ENCODE measurements at places on chromosomes 1 and 21.

GRCh38 chr1:200659269-200659668 lies 10.4 kb downstream of the DDX59 start:
- DNase-seq: no peak

DNA sequence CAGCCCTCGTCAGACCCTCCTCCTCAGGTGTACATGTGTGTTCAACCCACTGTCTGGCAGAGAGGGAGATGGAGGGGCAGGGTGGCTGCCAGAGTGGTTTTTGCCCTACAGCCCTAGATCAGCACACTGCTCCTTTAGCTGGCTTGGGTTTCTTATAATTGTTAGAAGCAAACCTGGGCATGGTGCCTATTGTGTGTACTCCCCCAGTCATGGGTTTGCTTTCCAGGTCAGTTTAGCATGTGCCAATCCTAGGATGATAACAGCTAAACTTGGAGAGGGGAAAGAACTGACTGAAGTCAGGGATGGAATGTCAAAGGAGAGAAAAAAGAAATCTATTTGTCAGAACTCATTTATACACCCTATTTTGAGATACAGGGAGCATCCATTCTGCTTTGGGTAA lies 63.3 kb downstream of the UCK2 start:
- no peak for DNase-seq

- DNase-seq: no peak
Measured at GRCh38 chr1:79741720-79742421, 735.3 kb upstream of the ADGRL4 start.

DNA sequence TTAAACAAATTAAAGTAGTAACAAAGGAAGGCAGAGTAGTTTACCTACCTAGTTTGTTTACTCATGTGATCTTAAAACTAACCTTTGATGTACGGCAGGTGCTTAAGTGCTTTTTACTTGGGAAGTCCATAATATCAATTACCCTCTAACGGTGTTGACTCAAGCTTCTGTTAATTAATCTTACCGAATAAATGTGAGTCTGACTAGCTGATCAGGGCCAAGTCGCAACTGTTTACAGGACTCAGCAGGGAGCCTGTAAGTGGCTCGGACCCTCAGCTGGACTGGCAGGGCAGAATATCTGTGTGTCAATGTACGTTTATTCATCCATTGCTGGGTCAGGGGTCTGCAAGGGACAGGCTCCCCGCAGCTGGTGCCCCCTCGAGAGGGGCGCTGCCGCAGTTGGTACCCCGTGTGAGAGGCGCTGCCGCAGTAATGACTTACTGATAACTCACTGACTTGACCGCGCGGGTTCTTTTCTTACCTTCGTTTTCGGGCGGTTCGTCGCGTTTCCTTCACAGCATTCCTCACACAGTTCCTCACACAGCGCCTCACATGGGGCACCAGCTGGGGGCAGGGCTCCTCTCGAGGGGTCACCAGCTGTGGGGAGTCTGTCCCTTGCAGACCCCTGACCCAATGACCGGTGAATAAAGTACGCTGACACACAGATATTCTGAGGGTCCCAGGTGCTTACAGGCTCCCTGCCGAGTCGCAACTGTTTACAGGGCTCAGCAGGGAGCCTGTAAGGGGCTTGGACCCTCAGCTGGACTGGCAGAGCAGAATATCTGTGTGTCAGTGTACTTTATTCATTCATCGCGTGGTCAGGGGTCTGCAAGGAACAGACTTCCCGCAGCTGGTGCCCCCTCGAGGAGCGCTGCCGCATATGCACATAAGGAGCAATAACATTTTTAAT lies 3.0 kb downstream of the FMO1 start:
- no peak for DNase-seq

DNA sequence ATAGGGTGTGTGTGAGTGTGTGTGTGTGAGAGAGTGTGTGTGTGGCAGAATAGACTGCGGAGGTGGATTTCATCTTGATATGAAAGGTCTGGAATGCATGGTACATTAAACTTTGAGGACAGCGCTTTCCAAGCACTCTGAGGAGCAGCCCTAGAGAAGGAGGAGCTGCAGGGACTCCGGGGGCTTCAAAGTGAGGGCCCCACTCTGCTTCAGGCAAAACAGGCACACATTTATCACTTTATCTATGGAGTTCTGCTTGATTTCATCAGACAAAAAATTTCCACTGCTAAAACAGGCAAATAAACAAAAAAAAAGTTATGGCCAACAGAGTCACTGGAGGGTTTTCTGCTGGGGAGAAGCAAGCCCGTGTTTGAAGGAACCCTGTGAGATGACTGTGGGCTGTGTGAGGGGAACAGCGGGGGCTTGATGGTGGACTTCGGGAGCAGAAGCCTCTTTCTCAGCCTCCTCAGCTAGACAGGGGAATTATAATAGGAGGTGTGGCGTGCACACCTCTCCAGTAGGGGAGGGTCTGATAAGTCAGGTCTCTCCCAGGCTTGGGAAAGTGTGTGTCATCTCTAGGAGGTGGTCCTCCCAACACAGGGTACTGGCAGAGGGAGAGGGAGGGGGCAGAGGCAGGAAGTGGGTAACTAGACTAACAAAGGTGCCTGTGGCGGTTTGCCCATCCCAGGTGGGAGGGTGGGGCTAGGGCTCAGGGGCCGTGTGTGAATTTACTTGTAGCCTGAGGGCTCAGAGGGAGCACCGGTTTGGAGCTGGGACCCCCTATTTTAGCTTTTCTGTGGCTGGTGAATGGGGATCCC lies 18.3 kb upstream of the HDAC1 start:
- DNase-seq: no peak

GRCh38 chr1:176434234-176434633 lies 28.7 kb upstream of the PAPPA2 start:
- no peak for DNase-seq

DNA sequence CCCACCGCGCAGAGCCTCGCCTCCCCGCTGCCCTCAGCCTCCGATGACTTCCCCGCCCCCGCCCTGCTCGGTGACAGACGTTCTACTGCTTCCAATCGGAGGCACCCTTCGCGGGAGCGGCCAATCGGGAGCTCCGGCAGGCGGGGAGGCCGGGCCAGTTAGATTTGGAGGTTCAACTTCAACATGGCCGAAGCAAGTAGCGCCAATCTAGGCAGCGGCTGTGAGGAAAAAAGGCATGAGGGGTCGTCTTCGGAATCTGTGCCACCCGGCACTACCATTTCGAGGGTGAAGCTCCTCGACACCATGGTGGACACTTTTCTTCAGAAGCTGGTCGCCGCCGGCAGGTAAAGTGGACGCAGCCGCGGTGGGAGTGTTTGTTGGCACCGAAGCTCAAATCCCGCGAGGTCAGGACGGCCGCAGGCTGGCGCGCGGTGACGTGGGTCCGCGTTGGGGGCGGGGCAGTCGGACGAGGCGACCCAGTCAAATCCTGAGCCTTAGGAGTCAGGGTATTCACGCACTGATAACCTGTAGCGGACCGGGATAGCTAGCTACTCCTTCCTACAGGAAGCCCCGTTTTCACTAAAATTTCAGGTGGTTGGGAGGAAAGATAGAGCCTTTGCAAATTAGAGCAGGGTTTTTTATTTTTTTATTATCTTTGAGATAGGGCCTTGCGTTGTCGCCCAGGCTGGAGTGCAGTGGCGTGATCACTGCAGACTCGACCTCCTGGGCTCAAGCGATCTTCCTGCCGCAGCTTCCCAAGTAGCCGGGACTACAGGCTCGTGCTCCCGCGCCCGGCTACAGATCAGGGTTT lies at the start of gene PMF1:
Gene PMF1, plus strand, starts transcription at position 175 of the 811 bp plus-strand sequence. Its CDS starts 9 bp downstream, at position 184.
- peak; percentile 98 for DNase-seq

GRCh38 chr1:210076620-210077019 lies 138.6 kb downstream of the SYT14 start:
- DNase-seq: no peak

- no peak for DNase-seq
Measured at GRCh38 chr1:221074332-221074731, 195.1 kb downstream of the HLX start.

- no peak for DNase-seq
Measured at GRCh38 chr1:55938861-55939260, 640.5 kb downstream of the PLPP3 start.

DNA sequence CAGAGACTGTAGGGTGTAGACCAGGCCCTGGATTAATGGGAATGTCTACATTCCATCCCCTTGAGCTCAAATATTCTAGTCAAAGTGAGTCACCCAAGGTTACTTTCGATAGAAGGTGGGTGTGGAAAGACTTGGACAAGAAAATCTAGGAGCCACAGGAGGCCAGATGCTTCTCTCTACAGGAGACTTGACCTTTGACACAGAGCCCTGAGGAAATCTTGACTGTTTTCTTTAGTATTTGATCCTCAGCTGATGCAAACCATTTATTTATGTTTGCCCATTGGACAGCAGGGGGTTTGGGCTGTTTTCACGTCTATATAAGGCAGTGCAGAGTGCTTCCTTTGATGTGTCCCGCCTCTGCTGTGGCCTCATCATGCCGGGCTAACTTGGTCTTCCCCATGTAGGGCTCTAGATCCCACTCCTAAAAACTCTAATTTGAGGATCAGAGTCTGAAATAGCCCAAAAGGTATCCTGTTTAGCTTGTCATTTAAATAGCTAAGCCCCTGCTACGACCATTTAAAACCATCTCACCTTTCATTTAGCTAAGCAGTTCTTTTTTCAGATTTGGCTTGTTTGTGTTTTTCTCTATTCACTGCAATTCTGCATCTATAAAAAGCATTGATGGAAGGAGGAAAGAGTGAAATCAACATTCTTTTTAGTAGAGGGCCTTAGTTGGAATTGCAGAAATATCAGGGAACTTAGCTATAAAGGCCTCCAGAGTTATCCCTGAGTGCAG lies 15.5 kb upstream of the MAP3K7CL start:
- no peak for DNase-seq

GRCh38 chr21:45128613-45129188 lies 54.3 kb downstream of the ADARB1 start:
- DNase-seq: no peak

DNA sequence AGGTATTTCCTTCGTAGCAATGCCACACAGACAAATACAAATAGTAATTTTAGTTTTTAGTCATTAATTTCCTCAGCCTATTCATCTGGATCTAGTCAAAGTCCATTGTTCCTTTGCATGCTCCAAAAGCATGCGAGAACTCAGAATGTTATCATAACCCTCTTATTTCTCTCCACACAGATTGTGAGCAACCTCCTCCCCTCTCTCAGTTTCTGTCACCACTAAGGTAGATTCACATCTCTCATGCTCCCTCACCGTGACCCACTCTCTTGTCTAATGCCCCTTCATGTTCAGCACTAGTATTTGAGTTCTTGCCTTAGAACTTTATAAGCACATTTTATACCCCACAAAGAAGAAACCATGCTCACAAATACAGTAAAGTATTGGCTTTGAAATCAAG lies 582.4 kb downstream of the PLA2G4A start:
- no peak for DNase-seq

GRCh38 chr1:30379684-30380624 lies 343.4 kb downstream of the MATN1 start:
- DNase-seq: peak; percentile 69

DNA sequence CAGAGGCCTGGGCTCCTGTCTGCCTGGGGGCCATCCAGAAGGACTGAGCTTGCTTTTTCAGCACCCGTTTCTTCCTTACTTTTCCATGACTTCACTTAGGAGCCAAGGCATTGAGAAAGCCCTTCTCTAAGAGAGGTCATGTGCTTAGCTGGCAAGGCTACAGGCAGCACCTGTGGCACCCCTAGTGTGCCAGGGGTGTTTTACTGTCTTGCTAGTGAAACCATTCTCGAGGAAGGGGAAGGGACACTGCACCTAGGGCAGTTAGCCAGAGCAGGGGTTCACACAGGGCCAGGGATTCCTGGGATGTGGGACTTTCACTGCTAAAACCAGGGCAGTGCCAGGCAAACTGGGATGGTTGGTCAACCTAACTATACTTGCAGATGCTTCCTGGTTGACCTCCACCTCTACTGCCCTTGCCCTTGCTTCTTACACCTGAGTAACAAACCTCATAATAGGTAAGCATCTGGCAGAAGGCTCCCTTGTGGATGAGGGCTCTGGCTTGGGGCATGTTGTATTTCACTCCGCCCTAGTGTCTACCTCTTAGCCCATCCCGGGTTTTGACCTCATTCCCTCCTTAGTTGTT lies 69.2 kb downstream of the NOS1AP start:
- no peak for DNase-seq

DNA sequence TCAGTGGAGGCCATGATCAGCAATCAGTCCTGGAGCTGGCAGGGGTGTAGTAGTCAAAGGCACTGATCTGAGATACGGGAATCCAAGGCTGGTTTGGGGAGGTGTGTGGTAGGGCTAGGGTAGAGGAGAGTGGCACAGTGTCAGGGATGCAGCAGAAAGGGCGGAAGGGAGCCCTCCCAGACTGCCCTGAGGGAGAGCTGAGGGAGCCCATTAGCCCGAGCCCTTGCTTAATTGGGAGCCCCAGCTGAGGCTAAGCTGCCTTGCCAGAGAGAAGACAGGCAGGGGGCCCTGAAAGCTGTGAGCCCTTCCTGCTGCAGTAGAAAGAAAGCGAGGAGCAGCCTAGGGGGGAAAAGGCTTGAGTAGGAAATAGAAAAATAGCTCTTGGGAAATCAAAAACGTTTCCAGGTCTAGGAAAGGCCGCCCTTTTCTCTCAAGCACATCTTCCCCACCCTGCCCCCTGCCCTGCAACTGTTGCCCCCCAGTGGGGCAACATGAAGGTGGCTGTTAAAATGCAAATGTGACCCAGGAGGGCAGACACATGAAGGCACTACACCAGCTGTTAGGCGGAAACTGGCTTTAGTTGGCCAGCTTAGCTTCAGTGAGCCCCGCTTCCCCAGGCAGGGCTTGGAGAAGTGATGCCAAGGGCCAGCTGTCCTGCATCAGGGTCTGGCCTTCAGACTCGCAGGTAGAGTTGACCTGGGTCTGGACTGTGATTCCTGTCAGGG lies 106.2 kb downstream of the UCK2 start:
- DNase-seq: no peak

GRCh38 chr1:43067977-43068751 lies 103.9 kb downstream of the EBNA1BP2 start:
- peak; percentile 76 for DNase-seq

GRCh38 chr1:118934706-118935105 lies 53.4 kb downstream of the TBX15 start:
- no peak for DNase-seq

DNA sequence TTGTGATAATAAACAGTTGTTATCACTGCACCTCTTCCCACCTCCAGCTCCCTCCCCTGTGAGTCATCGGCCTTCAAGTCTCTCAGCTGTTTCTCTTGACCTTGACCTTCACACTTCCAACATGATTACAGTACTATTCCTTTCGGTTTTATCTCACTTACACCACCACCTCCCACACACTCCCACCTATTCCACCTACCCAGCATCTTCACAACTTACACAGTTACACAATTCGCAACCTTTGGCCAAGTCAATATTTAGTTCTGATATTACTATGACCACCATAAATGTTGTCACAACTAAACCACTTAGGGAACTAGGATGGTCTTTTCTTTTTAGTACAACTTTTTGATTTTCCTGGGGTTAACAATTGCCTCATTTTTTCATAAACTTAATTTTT lies 60.2 kb downstream of the RIPK4 start:
- DNase-seq: no peak

DNA sequence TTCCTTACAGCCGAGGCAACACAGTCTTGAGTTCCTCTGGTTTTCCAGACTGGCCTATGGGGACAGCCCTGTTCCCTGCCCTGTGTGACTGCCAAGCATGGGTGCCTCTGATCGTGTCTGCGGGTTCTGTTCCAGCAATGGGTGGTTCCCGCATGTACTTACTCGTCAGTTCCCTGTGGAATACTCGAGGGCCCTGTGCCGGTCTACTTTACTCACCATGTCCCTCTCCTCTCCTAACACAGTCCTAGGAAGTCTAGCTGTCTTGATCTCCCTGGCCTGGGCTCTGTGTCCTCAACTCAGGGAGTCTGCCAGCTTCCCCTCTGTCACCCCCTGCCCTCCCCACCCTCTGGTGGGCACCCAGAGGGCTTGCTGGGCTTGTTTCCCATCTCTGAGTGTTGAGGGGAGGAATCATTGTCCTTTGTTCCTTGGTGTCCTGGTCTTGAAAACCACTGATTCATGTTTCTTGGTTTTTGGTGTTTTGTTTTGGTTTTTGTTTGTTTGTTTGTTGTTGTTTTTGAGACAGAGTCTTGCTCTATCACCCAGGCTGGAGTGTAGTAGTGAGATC lies 36.0 kb downstream of the TRAPPC10 start:
- DNase-seq: no peak
